ENCODE measurements at places on chromosomes 4 and X. TPM values are rescaled to one million over a fixed set of nuclear protein-coding genes. Genes with fewer than 3 reads are reported as not detected.

IGFBP7 gene
- 331 TPM for total RNA-seq

C4orf51 gene
- not detected for total RNA-seq

TSPAN7 gene
- 2.9 TPM for total RNA-seq

TMEM47 gene
- 0.82 TPM for total RNA-seq

NKX1-1 gene
- total RNA-seq = not detected

KLKB1 gene
- not detected for total RNA-seq

TRIM75 gene
- not detected for total RNA-seq

LANCL3 gene
- total RNA-seq = not detected

TSPAN6 gene
- total RNA-seq = 42.9 TPM

SUPT20HL2 gene
- total RNA-seq = not detected

ARMCX1 gene
- 0.43 TPM for total RNA-seq

SSX1 gene
- total RNA-seq = not detected

IBSP gene
- total RNA-seq = not detected

SAGE1 gene
- total RNA-seq = 0.03 TPM

MAP9 gene
- 2.2 TPM for total RNA-seq

PPEF2 gene
- total RNA-seq = 0.46 TPM

IQSEC2 gene
- 31.0 TPM for total RNA-seq

UGT2B15 gene
- total RNA-seq = not detected

RHOXF2 gene
- not detected for total RNA-seq

RAI2 gene
- 0.22 TPM for total RNA-seq

CRLF2 gene
- total RNA-seq = 1.3 TPM

RHOH gene
- not detected for total RNA-seq

CCKAR gene
- total RNA-seq = not detected

MAOA gene
- 0.16 TPM for total RNA-seq

SSX4 gene
- not detected for total RNA-seq

NLRP2B gene
- not detected for total RNA-seq

CCDC120 gene
- 3.6 TPM for total RNA-seq

Data from A549 treated with RU486 at 1 μM for 4 hours (cell line).